ENCODE measurements at places on chromosomes 11 and 22.

GRCh38 chr22:35065796-35066218 is at the start of gene ISX:
Gene ISX (plus strand): TSS chr22:35066158. CDS start chr22:35067088, 930 bp downstream.
- DNase-seq, result no peak

- peak; percentile 24 for DNase-seq
These were observed 27.8 kb upstream of the GRAMD4 start for GRCh38 chr22:46592390-46592872.

DNA sequence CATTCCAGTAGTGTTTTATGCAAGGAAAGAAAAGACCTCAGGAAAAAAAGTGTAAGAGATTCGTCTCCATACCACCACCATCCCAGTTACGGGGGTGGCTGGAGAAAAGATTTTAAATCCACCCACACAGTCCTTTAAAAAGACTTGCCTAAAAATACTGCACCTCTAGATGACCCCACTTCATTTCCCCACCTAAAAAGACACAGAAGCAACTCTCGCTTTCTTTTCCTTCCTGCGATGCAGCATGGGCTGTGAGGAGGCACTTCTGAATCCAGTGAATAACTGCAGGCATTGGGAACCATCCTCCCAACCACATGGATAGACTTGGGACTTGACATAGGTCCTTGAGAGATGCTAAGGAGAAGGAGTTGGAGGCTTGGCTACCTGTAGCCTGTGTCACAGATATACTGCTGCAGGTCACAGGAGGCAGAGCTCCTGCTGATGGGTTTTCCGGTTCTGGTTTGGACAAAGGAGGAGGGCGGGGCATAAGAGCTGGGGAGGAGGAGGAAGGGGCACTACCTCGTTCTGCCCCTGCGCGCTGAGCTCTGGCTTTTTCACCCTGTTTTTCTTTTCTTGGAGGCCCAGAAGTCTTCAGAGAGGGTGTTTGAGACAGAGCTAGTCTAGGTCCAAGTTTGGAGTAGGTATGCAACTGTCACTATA is 285.9 kb downstream of the NTM start:
- no peak for DNase-seq

DNA sequence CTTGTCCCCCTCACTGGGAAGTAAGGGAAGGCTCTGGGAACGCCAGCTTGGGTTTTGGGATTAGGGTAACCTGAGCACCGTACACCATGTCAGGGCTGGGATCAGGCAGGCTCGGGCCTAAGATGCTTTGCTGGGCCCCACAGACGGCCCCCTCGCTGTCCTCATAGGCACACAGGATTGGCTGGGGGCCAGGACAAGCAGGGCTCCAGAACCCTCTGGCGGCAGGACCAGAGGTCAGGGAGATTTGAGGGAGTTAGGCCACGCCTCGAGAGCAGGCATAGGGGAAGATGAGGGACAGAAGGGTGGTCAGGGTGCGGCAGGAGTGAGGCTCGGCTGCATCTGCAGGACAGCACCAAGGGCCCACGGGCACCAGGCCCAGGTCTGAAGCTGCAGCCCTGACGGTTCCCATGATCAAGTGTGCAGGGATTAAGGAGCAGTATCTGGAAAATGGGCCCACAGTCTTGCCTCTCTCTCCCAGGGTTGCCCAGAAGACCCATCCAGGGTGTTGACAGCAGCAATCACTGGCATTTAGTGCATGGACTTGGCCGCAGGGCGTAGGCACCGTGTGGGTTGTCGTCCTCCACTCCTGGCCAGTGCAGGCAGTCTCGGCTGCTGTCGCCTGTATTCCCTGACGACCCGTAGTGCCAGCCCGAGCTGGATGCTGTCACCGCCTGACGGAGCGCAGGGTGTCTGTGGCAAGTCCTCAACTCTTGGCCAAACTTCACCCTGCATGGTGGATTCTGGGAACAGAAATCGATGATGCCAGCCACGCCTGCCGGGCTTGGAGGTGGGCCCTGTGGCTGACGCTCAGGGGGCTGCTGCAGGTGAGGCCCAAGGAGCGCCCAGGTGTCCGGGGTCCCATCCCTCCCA is 15.7 kb upstream of the GNB1L start:
- DNase-seq, result no peak

DNA sequence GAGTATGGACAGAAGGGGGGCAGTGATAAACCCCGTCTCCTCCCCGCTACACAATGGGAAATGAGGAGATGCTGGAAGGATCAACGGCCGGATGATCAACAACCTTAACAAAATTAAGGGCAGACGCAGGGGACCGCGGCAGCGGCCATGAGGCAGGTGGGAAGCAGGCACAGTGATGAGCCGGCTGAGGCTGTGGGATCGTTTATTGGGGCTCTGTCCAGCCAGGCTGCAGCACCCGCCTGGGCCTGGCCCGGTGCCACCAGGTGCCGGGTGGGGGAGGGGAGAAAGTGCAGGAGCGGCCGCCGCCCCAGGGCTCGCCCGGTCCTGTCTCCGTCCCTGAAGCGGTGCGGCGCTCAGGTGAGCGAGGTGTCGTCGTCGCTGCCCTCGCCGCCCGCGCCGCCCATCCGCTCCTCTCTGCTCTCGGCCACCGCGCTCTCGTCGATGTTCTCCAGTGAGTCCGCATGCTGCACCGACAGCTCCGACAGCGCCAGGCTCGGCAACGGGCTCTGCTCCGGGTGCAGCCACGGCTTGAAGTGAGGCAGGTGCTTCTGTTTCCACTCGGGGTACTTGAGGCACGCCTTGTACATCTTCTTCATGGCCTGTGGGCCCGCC is 2.4 kb upstream of the ARAP1 start:
- no peak for DNase-seq

DNA sequence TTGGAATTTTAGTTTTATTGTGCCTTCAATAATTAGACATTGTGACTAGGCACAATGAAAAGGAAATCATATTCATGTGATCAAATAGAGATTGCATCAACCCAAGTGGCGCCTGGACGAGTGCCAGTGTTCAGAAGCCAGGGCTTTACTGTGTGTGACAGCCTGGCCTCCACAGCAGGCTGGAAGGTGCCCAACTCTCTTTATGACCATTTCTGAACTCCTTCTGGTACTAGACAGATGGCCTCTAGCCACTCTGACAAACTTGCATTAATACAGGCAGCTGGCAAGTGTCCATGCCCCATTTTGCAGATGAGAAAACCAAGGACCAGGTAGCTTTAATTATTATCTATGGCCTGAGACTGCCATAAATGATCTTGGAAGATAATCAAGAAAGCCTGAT is 8.3 kb upstream of the POU2AF1 start:
- DNase-seq, result no peak

GRCh38 chr11:59818572-59818971 is 8.0 kb upstream of the MRPL16 start:
- DNase-seq, result no peak

GRCh38 chr11:44983786-44984185 is 33.1 kb upstream of the TP53I11 start:
- no peak for DNase-seq
